Dorsolateral prefrontal cortex (tissue), 122 donors: ENCODE measurements at places on chromosomes 2 and 18. TPM values are rescaled to one million over a fixed set of nuclear protein-coding genes. Genes with fewer than 3 reads are reported as not detected.
A peak's percentile ranks its signal among the peaks of the same experiment; 100 is the strongest.

The SIX2 gene
- 0.24 TPM for total RNA-seq

GRCh38 chr18:44411976-44412375, 268.7 kb upstream of the SETBP1 start:
- no peak for DNase-seq

The CHRNA1 gene
- 1.2 TPM for total RNA-seq

- no peak for DNase-seq
Measured at GRCh38 chr2:73243884-73244570, 9.9 kb downstream of the CCT7 start.

The SCYGR4 gene
- not detected for total RNA-seq

GRCh38 chr2:221423210-221423804, 148.8 kb downstream of the EPHA4 start:
- no peak for DNase-seq

The PSTPIP2 gene
- total RNA-seq: 0.88 TPM

DNA sequence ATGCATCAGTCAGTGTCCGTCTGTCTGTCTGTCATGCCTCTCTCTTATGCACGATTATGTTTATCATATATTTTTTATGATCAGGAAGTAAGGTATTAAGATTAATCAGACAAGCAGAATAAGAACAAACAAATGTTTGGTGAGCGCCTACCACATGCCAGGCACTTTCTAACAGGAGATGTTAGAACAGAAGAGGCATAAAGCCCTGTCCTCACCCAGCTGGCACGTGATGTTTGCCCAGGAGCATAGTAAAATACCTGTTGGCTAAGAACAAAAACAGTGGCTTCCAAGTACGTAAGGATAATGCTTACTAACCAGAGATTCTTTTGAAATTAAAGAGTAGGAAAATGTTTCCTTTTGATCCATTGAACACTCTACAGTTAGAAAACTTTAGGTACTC, 380.2 kb upstream of the RAB12 start:
- no peak for DNase-seq

The PRSS56 gene
- 0.77 TPM for total RNA-seq

DNA sequence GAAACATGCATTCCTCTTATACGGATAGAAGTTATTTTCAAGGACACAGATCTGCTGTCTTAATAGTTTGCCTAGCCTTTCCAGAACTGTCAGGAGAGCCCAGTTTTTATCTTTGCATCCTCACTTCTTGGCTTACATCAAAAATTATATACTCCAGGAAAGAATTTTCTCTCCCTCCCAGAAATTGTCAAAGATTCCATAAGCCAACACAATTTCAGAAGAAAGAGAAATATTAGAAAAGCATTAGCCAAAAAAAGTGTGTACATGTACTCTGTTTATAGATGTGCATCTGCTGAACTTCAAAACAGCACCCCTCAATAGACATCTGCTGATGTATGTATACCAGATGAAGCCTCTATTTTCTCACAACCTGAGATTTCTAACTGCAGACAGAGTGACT, 210.4 kb downstream of the METTL4 start:
- DNase-seq: no peak

The CRIM1 gene
- total RNA-seq: 88.8 TPM

The GPR45 gene
- total RNA-seq: 5.6 TPM

- no peak for DNase-seq
Measured at GRCh38 chr2:15766303-15766861, 174.0 kb upstream of the MYCN start.

The CPLX4 gene
- total RNA-seq: not detected

DNA sequence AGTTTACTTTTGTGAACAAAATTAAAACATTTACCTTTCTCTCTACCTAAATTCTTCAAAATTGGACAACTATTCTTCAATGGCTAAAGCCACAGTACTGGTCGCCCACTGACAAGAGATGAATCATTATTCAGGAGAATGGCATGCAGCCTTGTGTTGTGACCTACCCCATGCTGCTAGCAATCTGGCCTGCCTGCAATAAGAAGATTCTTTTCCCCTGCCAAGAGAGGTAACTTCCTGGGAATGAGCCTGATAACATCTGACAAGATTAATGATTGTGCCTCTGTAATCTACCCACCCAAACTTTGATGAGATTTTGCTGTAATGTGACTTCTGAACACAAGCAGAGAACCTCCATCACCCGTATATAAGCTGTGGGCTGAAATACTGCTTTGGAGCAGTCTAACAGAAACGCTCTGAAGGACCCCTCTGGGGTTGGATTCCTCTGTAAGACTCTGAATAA, 47.0 kb upstream of the ST3GAL5 start:
- DNase-seq: no peak

DNA sequence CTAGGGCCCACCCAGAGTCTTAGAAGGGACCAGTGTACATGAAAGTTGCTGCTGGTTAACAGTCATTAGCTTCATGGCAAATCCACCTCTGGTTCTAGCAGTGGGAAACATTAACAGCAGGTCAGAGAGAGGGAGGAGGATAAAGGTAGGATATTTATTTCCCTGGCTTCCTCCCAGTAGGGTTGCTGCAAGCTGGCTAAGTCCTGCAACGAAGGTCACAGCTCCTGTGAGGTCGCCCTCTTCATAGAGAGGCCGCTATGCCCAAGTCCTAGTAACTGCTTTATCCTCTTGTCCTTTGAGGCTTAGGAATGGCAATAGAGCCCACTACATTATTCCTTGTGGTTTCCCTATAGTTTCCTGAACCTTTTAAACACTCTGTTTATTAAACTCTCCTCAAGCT, 84.0 kb upstream of the ACSL3 start:
- no peak for DNase-seq

- no peak for DNase-seq
Measured at GRCh38 chr18:2121224-2121623, 450.1 kb downstream of the METTL4 start.

The EN1 gene
- not detected for total RNA-seq

The CABYR gene
- total RNA-seq: 19.8 TPM

DNA sequence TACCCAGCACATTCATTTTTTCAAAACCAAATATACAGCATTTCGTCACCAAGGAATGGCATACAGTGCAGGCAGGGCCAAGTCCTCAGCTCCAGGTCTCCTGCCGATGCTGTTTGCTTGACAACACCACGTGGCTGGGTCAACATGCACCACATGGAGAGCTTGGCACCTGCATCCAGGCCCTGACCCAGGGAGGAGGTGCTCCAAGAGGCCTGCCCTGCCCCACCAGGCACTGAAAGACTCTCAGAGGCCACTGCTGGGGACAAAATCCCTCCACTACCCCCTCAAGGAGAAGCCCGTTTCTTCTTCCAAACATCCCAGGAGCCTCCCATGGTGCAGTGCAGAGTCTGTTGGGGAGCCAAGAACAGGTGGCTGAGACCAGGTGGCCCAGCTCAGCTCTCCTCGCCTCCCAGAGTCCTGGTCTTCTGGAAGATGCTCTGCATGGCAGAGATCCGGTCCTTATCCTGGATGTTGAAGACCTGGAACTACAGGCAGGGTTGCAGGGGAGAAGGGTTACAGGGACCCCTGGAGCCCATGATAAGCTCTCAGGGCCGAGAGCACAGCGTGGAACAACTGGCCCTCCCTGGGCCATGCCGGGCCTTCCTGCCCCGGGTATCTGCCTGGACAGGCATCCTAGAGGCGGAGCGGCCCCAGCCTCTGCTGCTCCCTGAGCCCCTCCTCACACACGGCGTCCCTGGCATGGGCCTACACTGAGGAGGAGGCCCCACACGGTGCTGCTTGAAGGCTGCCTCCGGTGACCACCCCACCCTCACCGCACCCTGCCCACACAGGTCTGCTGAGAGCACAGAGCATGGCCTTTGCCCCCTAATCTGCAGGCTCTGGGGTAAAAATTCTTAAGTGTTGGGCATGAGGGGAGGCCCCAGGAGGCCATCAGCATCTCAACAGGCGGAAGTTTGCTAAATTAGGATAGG, 9.0 kb downstream of the MAB21L4 start:
- DNase-seq: no peak

The PREB gene
- 36.7 TPM for total RNA-seq

The AFF3 gene
- 108 TPM for total RNA-seq

GRCh38 chr18:71986351-71987050, 557.6 kb downstream of the CBLN2 start:
- no peak for DNase-seq

GRCh38 chr2:8573234-8573941, 108.5 kb upstream of the ID2 start:
- no peak for DNase-seq

DNA sequence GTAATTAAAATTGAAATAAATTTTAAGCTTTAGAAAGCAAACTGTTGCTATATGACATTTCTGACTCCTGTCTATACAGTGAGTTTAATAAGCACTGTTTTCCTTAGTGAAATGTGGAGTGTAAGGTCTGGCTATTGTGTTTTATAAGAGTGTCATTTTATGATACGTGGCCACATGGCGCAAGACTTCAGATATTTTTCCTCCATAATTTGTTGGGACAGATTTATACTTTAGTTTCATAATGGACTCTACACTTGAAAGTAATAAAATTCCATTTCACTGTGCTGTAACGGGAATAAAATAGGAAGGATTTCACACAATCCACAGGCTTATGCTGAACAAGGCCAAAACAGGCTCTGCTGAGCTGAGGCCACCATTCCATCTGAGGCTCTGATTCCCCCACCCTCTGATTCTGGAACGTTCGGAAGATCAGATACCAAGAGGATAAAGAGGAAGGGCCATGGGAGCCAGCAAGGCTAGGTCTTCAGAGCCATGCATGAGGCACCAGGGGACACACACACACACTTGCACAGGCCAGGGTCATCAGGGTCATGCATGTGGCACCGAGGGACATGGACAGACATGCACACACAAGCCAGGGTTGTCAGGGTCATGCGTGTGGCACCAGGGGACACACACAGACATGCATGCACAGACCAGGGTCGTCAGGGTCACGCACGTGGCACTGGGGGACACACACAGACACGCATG, 35.6 kb downstream of the HDAC4 start:
- no peak for DNase-seq

GRCh38 chr2:44364604-44365003, 2.9 kb downstream of the CAMKMT start:
- no peak for DNase-seq

DNA sequence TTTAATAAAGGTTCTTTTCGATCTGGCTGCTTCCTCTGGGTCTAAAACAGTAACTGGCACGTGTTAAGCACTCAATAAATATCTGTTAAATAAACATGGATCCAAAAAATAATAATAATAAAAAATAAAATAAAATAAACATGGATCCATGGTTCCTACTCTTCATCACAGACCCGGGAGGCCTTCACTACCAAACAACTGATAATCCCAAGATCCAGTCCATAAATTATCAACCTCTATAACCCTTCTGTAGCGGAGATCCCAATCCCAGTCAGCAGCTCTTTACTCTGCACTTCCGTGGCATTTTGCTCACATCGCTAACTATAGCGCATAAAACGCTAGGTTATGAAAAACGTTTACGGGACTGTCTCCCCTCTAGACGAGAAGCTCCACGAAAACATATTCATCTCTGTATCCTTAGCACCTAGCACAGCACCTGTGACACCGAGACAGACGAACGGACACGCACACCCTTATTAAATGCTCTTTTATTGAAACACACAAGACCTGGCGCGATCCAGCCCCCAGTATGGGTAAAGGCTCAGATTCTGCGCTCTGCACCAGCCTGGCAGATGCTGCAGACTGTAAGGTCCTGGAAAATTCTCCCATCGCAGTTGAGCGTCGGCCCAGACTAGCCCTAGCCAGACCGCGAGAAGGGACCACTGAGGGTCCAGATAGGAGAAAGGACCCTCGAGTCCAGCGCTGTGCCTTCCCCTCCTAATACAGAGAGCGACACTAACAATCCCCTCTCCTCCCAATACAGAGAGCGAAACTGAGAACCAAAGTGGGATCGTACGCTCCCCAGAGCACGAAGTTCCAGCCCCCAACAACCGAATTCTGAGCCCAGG, 770 bp downstream of the NBAS start:
- DNase-seq: peak; percentile 39

The G6PC2 gene
- not detected for total RNA-seq

The PDE11A gene
- 4.4 TPM for total RNA-seq

DNA sequence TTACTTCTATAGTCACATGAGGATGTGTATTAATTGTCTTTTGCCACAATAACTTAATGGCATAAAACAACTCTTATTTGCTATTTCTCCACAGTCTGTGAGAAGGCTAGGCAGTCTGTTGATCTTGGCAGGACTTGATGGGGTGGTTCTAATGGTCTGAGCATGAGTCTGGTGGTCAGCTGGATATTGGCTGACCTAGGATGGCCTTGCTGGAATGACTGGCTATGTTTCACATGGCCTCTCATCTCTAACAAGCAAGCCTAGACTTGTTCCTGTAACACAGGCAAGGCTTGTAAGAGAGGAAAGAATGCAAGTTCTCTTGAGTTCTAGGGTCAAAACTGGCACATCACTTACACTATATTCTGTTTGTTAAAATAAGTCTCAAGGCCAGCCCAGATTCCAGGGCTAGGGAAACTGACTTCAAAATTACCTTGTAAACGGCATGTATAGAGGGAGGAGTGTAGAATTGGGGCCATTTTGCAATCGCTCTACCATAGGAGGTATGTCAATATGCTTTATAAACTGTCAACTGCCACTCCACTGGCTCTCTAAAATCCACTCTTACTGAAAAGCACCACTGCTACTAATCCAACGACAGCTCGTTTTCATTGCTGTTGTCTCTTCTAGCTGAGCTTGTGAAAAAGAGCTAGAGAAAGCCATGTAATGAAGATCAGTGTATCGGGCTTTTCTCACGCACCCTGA, 325.0 kb upstream of the PKDCC start:
- DNase-seq: no peak

- DNase-seq: peak; percentile 77
Measured at GRCh38 chr18:74457043-74457724, at the start of gene DIPK1C. Gene DIPK1C (minus strand): TSS chr18:74457308. CDS start chr18:74457259, 49 bp downstream.

DNA sequence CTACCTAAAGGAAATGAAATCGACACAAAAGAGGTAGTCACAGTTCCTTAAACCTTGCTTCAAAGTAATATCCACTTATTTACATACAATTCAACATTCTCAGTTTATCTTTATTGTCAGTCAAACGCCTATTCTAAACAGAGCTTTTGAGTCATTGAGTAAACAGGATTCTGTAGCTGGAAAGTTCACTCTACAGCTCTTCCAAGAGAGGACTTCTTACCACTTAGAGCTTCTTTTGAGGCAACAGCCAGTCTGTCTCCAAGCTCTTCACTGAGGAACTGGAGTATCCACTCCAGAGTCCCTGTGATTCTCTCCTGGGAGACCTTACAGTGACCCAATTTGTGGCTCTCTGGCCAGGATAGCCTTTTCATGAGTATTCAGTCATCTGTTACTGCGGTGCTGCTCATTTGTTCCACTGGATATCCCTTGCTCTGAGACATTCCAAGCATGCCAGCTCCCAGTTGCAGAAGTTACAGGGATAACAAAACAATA, 210.9 kb upstream of the OSR1 start:
- no peak for DNase-seq

- no peak for DNase-seq
Measured at GRCh38 chr2:153917570-153917969, 45.8 kb downstream of the GALNT13 start.

GRCh38 chr2:223238301-223238700, 186.3 kb downstream of the KCNE4 start:
- DNase-seq: no peak
